ENCODE measurements at places on chromosomes 3 and 15.

GRCh38 chr15:52066842-52067544 lies 45.6 kb downstream of the BCL2L10 start:
- DNase-seq = no peak

GRCh38 chr3:192718156-192718555 lies 9.2 kb downstream of the FGF12 start:
- DNase-seq = no peak

DNA sequence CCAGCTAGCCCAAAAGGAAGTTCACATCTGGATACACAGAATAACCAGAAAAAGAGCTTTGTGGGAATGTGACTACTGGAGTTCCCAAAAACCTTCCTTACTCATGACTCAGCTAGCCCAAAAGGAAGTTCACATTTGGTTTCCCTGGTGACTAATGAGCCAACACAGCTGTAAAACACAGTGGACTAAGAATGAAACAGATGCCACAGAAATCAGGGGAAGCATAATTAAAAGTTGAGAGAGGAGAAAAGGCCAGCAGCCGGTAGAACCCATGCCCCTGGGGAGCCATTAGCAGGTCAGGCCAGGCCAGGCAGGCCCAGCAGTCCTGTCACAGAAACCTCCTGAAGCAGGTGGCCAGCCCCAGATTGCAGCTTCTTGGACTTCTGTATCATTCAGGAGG lies 130.3 kb downstream of the GHSR start:
- no peak for DNase-seq

- DNase-seq = no peak
Observed at GRCh38 chr3:87318617-87319021, 42.2 kb upstream of the POU1F1 start.

- no peak for DNase-seq
Observed at GRCh38 chr3:50655009-50655830, 19.5 kb upstream of the DOCK3 start.

DNA sequence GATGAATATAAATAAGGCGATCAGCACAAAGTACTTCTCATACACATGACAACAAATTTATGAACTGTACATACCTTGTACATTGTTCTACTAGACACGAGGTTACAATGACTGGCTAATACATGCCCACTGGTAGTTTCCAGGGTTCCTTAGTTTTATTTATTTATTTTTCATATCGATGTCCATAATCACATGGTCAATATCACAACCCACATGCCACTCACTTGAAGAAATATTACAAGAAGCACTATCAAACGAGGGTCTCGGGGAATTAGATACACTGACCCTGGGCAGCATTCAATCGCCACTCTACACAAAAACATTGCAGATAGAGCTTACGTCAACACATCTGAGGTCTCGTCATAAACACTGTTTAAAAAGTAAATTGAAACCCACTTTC lies 21.2 kb upstream of the WNT5A start:
- no peak for DNase-seq

DNA sequence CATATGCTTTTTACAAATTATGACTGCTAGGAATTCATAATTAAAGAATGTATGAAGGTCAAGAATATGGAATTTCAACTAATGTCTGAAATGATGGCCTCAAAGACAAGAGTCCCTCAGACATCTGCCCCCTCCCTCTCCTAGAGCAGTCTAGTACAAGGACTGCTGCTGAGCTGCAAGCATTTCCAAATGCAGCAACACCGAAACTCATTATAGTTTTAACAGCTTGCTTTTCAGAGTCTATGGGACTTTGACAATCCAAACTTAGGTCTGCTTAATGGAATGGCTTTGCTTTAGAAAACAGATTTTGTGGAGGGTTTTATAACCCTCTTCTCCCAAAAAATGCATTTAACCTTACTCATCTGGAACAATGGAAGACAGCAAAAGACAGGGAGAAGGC lies 115.4 kb downstream of the WDR76 start:
- DNase-seq = no peak

DNA sequence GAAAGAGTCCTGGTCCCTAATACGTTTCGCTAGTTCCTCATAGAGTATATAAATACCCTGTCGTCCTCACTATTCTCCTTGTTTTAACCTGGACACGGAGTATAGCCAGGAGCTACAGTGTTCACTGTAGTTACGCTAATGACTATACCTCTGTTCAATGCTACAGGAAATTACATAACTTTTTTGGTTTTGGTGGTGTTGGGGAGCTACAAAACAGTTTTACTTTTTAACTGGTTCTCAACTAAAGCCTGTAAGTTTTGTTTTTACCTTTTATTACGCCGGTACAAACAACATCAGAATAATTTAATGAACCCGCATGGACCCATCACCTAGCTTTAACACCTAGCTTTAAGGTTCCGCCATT lies 1.5 kb downstream of the LMLN start:
- no peak for DNase-seq

DNA sequence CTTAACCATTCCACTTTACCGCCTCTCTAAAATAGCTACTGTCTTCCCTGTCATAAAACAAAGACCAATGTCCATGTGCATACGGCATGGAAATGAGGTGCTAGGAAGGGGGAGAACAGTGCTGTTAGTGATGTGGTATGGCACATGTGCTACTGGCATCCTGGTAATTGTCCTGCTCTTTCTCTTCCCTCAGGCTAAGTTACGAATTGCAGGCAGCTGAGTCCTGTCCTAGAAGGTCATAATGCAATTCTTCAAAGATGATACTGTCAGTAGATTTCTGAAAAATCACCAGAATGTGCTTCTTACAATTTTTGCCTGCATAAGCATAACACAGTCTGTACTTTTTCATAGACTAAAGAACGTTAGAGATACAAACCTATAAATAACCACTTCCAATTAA lies 216.8 kb downstream of the RSL24D1 start:
- no peak for DNase-seq

- peak; percentile 39 for DNase-seq
Observed at GRCh38 chr3:12138044-12138443, 20.7 kb downstream of the TIMP4 start.

DNA sequence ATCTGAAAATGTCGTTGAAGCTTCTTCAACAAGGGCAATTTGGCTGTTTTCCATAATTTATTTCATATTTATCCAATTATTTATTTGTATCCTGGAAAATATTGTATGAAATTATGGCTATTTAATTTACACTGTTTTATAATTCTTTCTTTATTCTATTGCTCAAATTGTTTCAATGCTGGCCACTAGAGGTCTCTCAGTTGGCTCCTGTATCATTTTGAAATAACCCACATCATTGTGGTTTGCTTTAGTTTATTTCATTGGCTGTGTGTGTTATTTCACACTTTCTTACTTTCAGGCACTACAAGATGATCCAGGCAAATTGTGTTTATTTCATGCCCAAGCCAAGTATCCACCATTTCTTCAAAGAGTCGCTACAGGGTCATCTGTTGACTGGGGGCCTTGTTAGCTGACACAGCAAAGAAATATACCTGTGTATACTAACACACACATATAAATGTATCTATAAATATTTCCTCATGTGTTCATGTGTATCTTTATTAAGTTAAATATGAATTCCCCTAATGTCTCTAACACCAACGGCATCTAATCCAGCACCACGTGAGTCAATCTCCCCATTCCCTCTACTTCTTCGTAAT lies 86.2 kb downstream of the NPAP1 start:
- no peak for DNase-seq

DNA sequence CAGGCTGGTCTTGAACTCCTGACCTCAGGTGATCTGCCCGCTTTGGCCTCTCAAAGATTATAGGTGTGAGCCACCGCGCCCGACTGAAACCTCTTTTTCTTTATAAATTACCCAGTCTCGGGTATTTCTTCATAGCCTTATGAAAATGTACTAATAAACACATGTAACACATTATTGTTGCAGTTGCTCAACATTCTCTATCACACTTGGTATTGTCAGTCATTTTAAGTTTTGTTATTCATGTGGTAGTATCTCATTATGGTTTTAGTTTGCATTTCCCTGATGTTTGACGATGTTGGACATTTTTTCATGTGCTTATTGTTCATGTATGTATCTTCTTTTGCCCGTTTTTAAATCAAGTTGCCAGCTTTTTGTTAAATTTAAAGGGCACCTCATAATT lies 109.7 kb downstream of the TCF12 start:
- no peak for DNase-seq

DNA sequence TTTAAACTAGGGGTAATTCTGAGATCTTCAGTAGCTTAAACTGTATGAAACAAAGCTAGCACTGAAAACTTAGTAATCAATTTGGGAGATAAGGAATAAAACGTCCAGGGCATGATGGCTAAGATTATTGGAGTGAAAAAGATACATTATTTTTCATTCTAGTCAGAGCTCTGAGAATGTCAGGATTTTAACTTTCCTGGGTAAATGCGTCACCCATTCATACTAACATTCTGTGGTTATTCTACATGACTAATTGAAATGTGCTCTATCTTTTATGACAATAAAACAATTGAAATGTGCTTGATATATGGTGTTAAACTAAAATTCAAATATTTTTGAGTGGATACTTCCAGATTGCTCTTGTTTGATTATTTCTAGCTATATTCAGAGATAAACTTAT lies 626.0 kb downstream of the EDEM1 start:
- DNase-seq = no peak

GRCh38 chr15:89680282-89680873 lies 1.2 kb upstream of the PLIN1 start:
- no peak for DNase-seq

- no peak for DNase-seq
Observed at GRCh38 chr3:16252243-16252978, 12.3 kb downstream of the DPH3 start.

- no peak for DNase-seq
Observed at GRCh38 chr15:61571026-61571425, 341.9 kb upstream of the RORA start.

DNA sequence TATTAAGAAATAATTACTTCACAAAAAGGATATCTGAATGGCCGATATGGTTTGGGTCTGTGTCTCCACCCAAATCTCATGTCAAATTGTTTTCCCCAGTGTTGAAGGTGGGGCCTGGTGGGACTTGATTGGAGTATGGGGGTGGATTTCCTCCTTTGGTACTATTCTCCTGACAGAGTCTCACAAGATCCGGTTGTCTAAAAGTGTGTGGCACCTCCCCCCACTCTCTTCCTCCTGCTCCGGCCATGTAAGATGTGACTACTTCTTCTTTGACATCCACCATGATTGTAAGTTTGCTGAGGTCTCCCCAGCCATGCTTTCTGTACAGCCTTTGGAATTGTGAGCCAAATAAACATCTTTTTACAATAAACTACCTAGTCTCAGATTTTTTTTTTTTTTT lies 34.5 kb downstream of the ZBTB11 start:
- no peak for DNase-seq

GRCh38 chr3:168608926-168609325 lies 513.2 kb upstream of the GOLIM4 start:
- DNase-seq = no peak

GRCh38 chr15:78104119-78104479 lies 11.7 kb downstream of the SH2D7 start:
- DNase-seq = no peak

DNA sequence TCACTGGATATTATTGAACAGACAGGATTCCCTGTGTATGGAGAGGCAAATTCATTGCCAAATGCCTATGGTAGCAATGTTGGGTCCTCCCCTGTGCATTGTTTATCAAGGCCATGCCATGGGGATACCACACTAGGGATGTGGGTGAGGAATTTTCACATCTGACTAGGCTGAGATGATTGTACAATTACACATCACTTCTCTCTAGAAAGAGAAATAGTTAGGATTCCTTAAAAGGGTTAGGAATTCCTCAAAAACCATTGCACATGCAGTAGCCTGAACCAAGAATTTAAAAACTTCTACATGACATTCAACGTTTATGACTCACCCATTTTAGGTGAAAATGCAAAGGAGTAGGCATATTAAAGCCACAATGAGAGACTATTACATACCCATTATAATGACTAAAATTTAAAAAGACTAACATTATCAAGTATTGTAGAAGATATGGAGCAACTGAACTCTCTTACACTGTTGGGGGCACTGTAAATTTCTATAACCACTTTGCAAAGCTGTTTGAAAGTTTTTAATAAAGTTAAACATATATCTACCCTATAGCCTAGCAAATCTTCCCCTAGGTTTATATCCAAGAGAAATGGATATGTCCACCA lies 175.9 kb downstream of the THRB start:
- no peak for DNase-seq

GRCh38 chr15:29259233-29259632 lies 10.4 kb downstream of the NSMCE3 start:
- no peak for DNase-seq

DNA sequence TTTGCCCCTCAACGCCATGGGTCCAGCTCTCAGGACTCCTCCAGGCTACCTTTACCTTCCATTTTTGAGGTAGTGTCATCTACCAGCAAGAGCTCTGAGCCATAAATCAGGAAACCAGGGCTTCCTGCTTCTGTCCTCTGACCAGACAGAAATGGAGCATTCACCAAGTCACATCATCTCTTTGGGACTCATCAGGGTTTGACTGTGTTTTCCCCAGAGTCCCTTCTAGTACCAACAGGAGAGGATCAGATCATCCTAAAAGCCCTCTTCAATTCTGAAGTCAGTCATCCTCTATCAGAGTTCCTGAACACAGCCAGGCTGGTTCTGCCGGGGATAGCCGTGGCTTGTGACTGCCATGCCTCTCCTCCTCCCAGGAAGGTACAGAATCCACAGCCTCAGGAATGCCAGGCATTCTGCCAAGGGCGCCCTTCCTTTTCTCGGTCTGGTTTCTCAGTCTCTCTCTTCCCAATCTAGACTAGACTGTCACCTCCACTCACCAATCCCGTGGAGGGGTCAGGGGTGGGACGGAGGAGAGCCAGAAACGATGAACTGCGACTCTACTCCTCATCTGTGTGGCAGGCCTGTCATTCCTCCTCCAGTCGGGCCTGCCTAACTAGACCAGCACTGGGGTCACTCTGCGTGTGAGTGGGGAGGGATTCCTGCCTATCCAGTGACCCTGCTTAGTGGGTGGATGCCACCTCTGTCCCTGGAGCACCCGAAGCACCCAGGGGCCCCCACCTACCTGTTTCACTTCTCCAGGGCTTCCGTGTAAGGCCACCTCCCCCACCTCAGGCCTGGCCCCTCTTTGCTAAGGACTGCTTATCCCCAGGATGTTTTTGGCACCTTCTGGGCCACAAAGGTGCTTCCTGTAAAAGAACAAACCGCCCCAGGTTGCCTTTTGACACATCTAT lies 30.9 kb downstream of the CCNL1 start:
- DNase-seq = no peak

DNA sequence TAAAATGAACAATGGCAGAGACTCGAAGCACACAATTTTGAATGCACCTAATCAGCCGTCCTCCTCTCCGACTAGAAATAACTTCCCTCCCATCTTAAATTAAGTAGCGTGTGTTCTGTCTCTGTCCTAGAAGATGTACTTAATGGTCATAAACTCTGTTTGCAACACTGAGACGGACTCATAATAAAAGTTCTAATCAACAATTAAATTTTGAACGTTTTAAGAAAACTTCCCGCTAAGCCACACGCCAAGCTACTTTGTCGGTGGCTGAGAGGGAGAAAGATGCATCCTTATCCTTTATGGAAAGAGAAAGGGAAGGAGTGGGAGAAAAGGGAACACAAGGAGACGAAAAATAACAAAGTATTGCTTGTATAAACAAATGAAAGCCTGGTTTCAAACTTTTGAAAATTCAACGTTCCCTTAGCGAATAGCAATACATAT lies 989 bp downstream of the GNB4 start:
- no peak for DNase-seq

GRCh38 chr3:119098619-119099222 lies 47.2 kb upstream of the TEX55 start:
- DNase-seq = peak; percentile 36

Measured in OCI-LY7 (cell line).